Effector memory CD8-positive, alpha-beta T cell (primary cell): ENCODE measurements at places on chromosomes 2 and 18.

DNA sequence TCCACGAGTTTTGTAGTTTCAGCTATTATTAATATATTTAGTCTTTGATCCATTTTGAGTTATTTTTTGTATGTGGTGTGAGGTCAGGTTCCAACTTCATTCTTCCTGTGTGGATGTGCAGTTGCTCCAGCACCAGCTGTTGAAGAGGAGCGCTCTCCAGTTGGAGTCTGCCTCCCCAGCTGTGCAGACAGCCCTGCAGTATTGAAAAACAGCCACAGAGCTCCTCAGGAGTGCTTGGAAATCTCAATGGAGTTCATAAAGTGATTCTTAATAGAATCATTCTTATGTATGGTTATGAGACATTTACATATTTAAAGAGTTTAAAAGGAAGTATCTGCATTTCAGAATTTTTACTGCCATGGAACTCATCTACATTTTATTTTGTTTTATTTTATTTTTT, 17.3 kb downstream of the DGKD start:
- H3K36me3 ChIP-seq = peaks cover 45% of the 10 kb centered on the region
- peaks cover 39% of the 10 kb centered on the region for H3K4me1 ChIP-seq
- no peak for DNase-seq
- H3K27ac ChIP-seq = peak overlapping the region; percentile 5

- no peak for DNase-seq
- no peaks in the 10 kb centered on the region for H3K27me3 ChIP-seq
- H3K27ac ChIP-seq = no peak overlapping the region
- H3K4me1 ChIP-seq = no peaks in the 10 kb centered on the region
These were observed 70.2 kb upstream of the LYPD1 start for GRCh38 chr2:132740081-132740720.

- peaks cover 57% of the 10 kb centered on the region for H3K27me3 ChIP-seq
- peaks cover 8% of the 10 kb centered on the region for H3K4me1 ChIP-seq
- DNase-seq = no peak
- H3K4me3 ChIP-seq = no peak overlapping the region
These were observed 36.6 kb downstream of the CYP1B1 start for GRCh38 chr2:38039121-38039910.

GRCh38 chr2:21740484-21740883, 616.7 kb downstream of the TDRD15 start:
- H3K4me1 ChIP-seq = no peaks in the 10 kb centered on the region
- no peak overlapping the region for H3K4me3 ChIP-seq
- DNase-seq = no peak
- no peaks in the 10 kb centered on the region for H3K36me3 ChIP-seq
- no peak overlapping the region for H3K27ac ChIP-seq

- no peak overlapping the region for H3K4me3 ChIP-seq
- H3K36me3 ChIP-seq = no peaks in the 10 kb centered on the region
- H3K4me1 ChIP-seq = no peaks in the 10 kb centered on the region
- no peak for DNase-seq
- H3K27me3 ChIP-seq = peaks cover 58% of the 10 kb centered on the region
These were observed 244.1 kb downstream of the SH3BP4 start for GRCh38 chr2:235195921-235196320.

DNA sequence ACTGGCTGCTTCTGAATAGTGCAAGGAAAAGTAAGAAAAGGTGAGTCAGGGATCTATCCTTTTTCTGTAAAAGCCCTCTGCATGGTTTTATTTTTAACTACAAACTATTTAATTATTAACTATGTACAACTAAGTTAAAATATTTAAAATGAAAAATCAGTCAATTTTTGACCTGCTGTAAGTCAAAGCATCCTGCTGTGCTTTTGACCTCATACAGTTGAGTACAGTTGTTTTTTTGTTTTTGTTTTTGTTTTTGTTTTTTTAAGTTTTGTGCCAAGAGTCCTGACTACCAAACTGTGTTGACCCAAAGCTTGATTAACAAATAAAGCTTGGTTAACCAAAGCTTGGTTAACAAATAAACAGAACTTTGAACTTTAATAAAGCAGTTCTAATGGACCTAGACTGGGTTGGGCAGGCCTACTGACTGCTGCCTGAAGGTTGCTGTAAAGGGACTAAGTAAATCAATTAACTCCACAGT, at the start of gene ACMSD:
ACMSD (plus strand) TSS at position 474 of the 478 bp plus-strand sequence. CDS start 67 bp downstream, outside the sequence.
- no peak for DNase-seq
- no peak within 1 kb of the TSS for H3K4me3 ChIP-seq
- H3K4me1 ChIP-seq = no peaks in the 10 kb centered on the region
- H3K36me3 ChIP-seq = peaks cover 3% of the 10 kb centered on the region
- no peak within 1 kb of the TSS for H3K27ac ChIP-seq

DNA sequence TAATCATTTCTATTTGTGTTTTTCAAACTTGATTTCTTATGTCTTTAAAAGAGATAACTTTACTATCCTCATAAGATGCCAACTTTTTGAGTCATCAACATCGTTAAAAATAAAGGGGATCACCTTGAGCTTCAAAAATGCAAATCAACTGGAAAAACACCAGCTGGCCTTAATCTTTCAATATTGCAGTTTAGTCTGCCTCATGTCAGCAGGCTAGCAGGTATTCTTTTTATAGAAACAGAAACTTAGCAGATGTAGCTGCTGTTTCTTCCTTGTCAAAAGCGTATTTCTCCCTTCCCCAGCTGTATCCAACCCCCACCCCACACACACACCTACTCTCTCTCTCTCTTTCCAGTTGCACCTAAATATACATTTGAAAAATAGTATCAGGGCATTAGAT, 154.1 kb upstream of the ZNF804A start:
- no peaks in the 10 kb centered on the region for H3K4me1 ChIP-seq
- H3K27me3 ChIP-seq = no peaks in the 10 kb centered on the region
- H3K4me3 ChIP-seq = no peak overlapping the region
- H3K27ac ChIP-seq = no peak overlapping the region

- no peaks in the 10 kb centered on the region for H3K27me3 ChIP-seq
- DNase-seq = no peak
- H3K27ac ChIP-seq = no peak overlapping the region
- H3K4me1 ChIP-seq = peaks cover 3% of the 10 kb centered on the region
These were observed 42.3 kb downstream of the METTL8 start for GRCh38 chr2:171391532-171391931.

GRCh38 chr2:127087791-127088495, 19.0 kb downstream of the BIN1 start:
- H3K4me1 ChIP-seq = peaks cover 36% of the 10 kb centered on the region
- H3K4me3 ChIP-seq = no peak overlapping the region
- no peak for DNase-seq
- no peaks in the 10 kb centered on the region for H3K27me3 ChIP-seq

- no peaks in the 10 kb centered on the region for H3K36me3 ChIP-seq
These were observed 59.1 kb downstream of the COL6A3 start for GRCh38 chr2:237354892-237355291.

DNA sequence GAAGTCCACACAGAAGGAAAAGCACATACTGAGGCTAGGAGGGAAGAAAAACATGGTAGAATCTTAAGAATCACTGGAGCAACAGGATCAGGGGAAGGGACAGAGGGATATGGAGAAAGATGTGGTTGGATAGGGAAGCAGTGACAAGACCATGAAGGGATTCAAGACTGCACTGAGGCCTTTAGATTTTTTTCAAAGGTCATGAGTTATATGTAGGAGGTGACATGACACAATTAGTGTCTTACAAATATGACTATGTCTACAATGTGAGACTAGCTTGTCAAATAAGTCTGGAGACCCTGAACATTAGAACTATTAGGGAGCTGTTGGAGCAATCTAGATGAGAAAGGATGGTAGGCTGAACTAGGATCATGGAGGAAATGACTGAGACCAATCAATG, 1130.3 kb upstream of the ZEB2 start:
- no peak overlapping the region for H3K4me3 ChIP-seq
- no peaks in the 10 kb centered on the region for H3K4me1 ChIP-seq
- H3K27ac ChIP-seq = no peak overlapping the region
- no peak for DNase-seq
- no peaks in the 10 kb centered on the region for H3K27me3 ChIP-seq
- H3K36me3 ChIP-seq = no peaks in the 10 kb centered on the region

DNA sequence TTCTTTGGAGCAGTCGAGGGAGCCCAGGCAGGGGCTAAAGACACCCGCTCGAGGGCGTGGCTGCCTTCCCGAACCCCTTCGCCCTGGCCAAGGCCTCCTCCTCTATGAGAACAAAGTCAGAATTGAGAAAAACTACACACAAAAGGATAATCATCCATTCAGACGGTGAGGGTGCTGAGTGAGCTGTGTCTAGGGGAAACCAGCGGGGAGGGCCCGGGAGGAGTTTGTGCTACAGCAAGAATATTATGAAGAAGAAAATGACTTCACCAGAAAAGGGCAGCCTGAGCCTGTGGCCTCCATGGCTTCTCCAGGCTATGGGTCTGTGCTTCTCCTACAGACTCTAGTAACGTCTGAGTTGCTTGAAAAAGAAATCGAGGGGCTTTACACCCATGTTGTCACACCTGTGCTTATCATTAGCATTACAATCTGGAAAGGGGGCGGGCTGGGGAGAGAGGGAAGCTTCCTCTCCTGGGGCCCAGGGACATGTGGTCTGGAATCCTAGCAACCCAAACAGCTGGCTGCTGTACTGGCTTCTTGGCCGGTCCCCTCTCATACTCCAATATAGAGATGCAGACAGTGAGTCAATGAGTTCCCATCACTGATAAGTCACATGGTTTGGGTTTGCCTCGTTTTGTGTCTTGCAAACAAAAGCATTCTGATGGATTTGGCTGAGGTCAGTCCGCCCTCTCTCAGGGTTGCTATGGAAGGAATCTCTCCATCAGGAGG, 52.0 kb upstream of the ARL4C start:
- no peak overlapping the region for H3K4me3 ChIP-seq
- H3K4me1 ChIP-seq = peaks cover 11% of the 10 kb centered on the region
- no peak overlapping the region for H3K27ac ChIP-seq
- peaks cover 50% of the 10 kb centered on the region for H3K27me3 ChIP-seq
- DNase-seq = no peak

- peaks cover 65% of the 10 kb centered on the region for H3K4me1 ChIP-seq
- H3K27me3 ChIP-seq = no peaks in the 10 kb centered on the region
- peak; percentile 77 for DNase-seq
- peaks cover 40% of the 10 kb centered on the region for H3K36me3 ChIP-seq
- peak within 1 kb of the TSS; percentile 99 for H3K27ac ChIP-seq
- peak within 1 kb of the TSS; percentile 95 for H3K4me3 ChIP-seq
These were observed at the start of gene SEPTIN2 for GRCh38 chr2:241315879-241316631. Gene SEPTIN2 (plus strand): TSS chr2:241315925. CDS start chr2:241324233, 8,308 bp downstream.

DNA sequence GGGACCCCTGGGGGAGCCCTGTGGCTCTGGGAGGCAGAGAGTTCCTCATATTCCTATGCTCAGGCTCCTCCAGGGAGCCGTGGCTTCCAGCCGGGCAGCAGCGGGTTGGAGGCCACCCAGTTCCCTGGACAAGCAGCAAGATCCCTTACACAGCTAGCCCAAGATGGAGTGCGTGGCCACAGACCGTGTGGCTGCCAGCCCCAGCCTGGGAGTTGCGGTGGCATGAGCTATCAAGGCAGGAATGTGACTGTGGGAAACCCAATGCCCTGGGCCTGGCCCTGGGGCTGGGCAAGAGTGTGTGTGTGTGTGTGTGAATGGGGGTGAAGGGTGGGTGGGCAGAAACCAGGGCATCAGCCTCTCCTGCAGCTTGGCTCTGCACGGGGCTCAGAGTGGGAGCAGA, 130.5 kb downstream of the DYSF start:
- H3K36me3 ChIP-seq = peaks cover 2% of the 10 kb centered on the region
- H3K4me3 ChIP-seq = no peak overlapping the region
- H3K27me3 ChIP-seq = peaks cover 10% of the 10 kb centered on the region
- DNase-seq = no peak

- peaks cover 7% of the 10 kb centered on the region for H3K27me3 ChIP-seq
- no peak overlapping the region for H3K27ac ChIP-seq
- H3K36me3 ChIP-seq = peaks cover 10% of the 10 kb centered on the region
- peaks cover 14% of the 10 kb centered on the region for H3K4me1 ChIP-seq
- H3K4me3 ChIP-seq = no peak overlapping the region
- no peak for DNase-seq
These were observed 108.4 kb downstream of the GATA6 start for GRCh38 chr18:22277758-22278157.

DNA sequence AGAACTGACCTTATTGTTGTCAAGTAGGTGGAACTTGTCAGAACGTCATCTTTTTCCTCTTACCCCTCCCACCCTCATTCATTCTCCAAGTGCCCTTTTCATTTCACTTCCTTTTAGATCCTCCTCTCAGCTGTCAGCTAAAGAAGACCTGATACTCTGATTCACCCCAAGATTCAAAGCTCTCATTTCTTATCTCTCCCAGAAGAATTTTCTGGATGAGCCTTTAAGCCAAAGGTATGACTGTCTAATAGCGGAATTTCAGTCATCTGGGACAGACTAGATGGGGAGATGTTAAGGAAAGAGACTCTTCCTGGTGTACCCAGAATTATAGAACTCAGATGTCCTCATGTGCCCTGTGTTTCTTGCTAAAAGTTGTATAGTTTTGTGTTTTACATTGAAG, 53.9 kb downstream of the TCF7L1 start:
- H3K27ac ChIP-seq = no peak overlapping the region
- peaks cover 40% of the 10 kb centered on the region for H3K27me3 ChIP-seq
- no peak for DNase-seq
- peaks cover 3% of the 10 kb centered on the region for H3K36me3 ChIP-seq

- peaks cover 24% of the 10 kb centered on the region for H3K36me3 ChIP-seq
- no peak overlapping the region for H3K27ac ChIP-seq
These were observed 13.7 kb downstream of the HS6ST1 start for GRCh38 chr2:128304715-128305554.

DNA sequence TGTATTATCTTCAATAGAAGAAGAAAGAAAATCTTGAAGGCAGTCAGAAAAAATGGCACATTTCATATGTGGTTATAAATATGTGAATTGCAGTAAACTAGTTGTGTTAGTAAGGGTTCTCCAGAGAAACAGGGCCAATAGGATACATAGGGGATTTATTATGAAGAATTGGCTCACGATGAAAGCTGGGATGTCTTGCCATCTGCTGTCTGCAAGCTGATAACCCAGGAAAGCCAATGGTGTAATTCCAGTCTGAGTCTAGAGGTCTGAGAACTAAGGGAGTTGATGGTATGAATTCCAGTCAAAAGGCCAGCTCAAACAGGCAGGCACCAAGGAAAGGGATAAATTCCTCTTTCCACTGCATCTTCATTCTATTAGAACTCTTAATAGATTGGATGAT, 362.4 kb downstream of the KCNJ3 start:
- H3K36me3 ChIP-seq = no peaks in the 10 kb centered on the region
- no peak overlapping the region for H3K27ac ChIP-seq
- H3K27me3 ChIP-seq = no peaks in the 10 kb centered on the region

GRCh38 chr18:42228581-42228980, 273.5 kb downstream of the PIK3C3 start:
- H3K4me1 ChIP-seq = no peaks in the 10 kb centered on the region
- no peaks in the 10 kb centered on the region for H3K36me3 ChIP-seq
- no peaks in the 10 kb centered on the region for H3K27me3 ChIP-seq
- no peak for DNase-seq
- H3K27ac ChIP-seq = no peak overlapping the region

GRCh38 chr2:190320696-190321095, 1.1 kb upstream of the HIBCH start:
- peaks cover 37% of the 10 kb centered on the region for H3K4me1 ChIP-seq
- H3K27me3 ChIP-seq = peaks cover 7% of the 10 kb centered on the region
- H3K36me3 ChIP-seq = no peaks in the 10 kb centered on the region
- peak overlapping the region; percentile 93 for H3K4me3 ChIP-seq
- no peak for DNase-seq

GRCh38 chr2:61492476-61492875, 21.6 kb upstream of the USP34 start:
- DNase-seq = no peak
- peaks cover 90% of the 10 kb centered on the region for H3K36me3 ChIP-seq
- H3K4me1 ChIP-seq = peaks cover 11% of the 10 kb centered on the region
- no peaks in the 10 kb centered on the region for H3K27me3 ChIP-seq

GRCh38 chr2:200856806-200857205, 7.7 kb downstream of the CLK1 start:
- no peak for DNase-seq
- peak overlapping the region; percentile 90 for H3K27ac ChIP-seq
- peak overlapping the region; percentile 37 for H3K4me3 ChIP-seq
- peaks cover 100% of the 10 kb centered on the region for H3K36me3 ChIP-seq
